ENCODE measurements at places on chromosomes 12 and 14.

DNA sequence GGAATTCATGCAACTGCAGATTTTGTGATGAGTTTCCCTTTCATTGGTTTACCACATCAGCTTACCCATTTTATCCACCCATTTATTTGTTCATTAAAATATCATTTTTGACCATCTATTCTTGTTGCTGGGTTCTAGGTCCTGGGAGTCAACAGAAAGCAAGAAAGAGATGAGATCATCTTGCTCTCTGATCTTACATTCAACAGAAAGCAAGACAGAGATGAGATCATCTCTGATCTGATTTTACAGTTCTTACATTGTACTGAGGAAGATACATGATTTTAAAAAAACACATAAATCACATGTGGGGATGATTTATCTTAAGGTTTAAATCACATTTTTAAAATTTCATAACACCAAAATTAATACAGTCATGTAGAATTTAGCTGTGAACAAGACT lies 2.3 kb downstream of the TAS2R46 start:
- DNase-seq: no peak

- no peak for DNase-seq
These were observed 5.0 kb upstream of the MIA2 start for GRCh38 chr14:39228509-39229221.

- no peak for DNase-seq
These were observed 431.1 kb downstream of the KCNH5 start for GRCh38 chr14:62614122-62614521.

DNA sequence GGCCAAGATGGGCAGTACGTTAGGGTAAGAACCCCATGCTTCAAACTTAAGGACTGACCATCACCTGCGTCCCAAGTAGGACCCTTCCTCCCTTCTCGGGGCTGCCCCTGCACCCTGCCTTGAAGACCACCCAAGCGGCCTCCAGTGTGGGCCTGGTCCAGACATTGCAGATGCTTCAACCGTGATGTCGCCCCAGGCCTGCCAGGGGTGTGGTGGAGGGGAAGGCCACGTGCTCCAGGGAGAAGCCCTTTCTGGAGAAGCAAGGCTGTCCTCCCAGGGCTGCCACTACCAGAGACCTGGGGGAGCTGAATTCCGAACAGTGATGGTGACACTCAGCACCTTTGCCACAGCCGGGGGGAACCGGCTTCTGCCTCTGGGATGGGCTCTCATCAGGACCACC lies 13.3 kb downstream of the NGB start:
- DNase-seq: no peak

DNA sequence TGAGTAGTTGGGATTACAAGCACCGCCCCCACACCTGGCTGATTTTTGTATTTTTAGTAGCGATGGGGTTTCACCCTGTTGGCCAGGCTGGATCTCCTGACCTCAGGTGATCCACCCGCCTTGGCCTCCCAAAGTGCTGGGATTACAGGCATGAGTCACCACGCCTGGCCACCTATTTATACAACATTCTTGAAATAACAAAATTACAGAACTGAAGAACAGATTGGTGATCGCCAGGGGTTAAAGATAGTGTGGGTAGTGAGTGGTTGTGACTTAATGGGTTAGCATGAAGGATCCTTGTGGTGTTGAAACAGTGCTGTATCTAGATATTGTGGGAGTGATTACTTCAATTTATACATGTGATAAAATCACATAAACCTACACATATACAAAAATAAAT lies 7.4 kb downstream of the GLIPR1L1 start:
- DNase-seq: no peak

- no peak for DNase-seq
These were observed 51.6 kb downstream of the RIN3 start for GRCh38 chr14:92565040-92565717.

DNA sequence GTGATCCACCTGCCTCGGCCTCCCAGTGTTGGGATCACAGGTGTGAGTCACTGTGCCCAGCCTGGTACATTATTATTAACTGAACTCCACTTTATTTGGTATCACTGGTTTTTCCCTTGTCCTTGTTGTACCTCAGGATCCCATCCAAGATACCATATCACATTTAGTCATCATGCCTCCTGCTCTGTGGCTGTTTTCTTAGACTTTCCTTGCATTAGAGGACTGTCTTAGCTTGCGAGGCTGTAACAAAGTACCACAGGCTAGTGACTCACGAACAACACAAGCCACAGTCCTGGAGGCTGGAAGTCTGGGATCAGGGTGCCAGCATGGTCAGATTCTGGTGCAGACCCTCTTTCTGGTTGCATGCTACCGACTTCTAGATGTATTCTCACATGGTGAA lies 12.2 kb downstream of the KLC1 start:
- no peak for DNase-seq

Data from erythroblast (primary cell).